ENCODE measurements at places on chromosomes 7 and 10.

- DNase-seq = no peak
These were observed 780.6 kb downstream of the INHBA start for GRCh38 chr7:40922316-40922670.

DNA sequence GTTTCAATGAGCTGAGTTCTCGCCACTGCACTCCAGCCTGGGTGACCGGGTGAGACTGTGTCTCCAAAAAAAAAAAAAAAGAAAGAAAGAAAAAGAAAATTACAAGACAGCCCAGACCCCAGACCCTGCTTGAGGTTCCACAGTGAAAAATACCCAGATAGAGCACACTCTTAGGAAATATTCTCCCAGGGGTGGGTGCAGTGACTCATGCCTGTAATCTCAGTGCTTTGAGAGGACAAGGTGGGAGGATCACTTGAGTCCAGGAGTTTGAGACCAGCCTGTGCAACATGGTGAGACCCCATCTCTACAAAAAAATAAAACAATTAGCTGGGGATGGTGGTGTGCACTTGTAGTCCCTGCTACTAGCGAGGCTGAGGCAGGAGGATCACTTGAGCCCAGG is 41.1 kb upstream of the GTF2IRD1 start:
- DNase-seq = no peak

DNA sequence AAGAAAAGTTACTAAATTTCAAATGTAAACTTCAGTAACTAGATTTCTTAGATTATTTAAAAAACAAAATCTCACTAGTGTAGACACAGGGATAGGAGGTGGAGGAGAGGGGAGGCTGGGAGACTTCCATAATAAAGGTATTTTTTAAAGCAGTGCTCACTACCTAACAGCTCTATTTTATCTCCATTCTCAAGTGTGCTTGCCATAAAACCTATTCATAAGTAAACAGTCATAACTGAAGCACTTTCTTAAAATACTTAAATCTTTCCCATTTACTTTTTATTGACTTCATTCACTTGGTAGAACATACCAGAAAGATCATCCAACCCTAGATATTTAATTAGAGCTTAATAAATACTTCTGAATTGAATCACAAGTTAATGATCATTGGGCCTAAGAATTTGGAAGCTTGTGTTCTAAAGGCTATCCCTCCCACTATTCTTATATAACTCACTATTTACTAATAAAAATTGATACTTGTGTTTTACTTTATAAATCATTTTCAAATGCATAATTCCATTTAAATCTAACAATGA is 107.4 kb downstream of the SNX13 start:
- no peak for DNase-seq

DNA sequence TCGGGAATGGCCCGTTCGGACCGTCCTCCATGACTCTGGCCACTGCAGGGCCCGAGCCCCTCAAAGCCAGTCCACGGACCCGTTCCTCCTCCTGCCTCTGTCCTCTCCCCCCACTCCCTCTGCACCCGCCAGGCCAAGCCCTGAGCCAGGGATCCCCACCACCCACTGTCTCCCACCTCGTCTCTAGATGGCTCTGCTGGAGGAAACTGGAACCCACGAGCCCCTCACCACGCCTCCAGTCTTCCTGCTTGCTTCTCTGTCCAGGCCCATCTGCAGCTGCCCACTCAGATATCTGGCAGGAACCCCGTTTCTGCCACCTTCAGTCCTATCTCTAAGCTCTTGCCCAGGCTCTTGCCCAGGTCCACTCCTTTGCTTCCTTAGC is 24.3 kb downstream of the GRID2IP start:
- no peak for DNase-seq

GRCh38 chr7:20188567-20188966 is 28.6 kb downstream of the MACC1 start:
- DNase-seq = no peak

All from GM12864 (cell line).